ENCODE measurements at places on chromosomes 16 and 17. TPM values are rescaled to one million over a fixed set of nuclear protein-coding genes. Genes with fewer than 3 reads are reported as not detected.

SPPL2C gene
- not detected for total RNA-seq

OR1F1 gene
- total RNA-seq, result not detected

WSCD1 gene
- 19.8 TPM for total RNA-seq

EPOP gene
- total RNA-seq, result 1.2 TPM

NKD1 gene
- total RNA-seq, result 0.75 TPM
